ENCODE measurements at places on chromosomes 2 and 18.

GRCh38 chr2:10345126-10345525 lies 42.4 kb downstream of the HPCAL1 start:
- no peak for DNase-seq

DNA sequence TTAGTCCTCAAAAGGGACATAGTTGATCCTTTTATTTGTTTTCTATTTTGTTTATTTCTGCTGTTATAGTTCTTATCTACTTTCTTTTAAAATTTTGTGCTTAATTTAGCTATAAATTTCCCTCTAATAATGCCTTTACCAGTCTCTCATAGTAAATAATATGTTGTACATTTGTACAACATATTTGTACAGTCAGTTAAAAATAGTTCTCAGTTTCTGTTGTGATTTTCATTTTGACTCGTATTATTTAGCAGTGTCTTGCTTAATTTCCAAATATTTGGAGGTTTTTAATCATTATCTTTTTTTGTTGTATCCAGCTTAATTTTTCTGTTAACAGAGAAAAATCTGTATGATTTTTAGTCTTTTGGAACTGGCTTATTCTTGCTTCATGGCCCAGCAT lies 443.6 kb upstream of the TRIB2 start:
- DNase-seq, result no peak

DNA sequence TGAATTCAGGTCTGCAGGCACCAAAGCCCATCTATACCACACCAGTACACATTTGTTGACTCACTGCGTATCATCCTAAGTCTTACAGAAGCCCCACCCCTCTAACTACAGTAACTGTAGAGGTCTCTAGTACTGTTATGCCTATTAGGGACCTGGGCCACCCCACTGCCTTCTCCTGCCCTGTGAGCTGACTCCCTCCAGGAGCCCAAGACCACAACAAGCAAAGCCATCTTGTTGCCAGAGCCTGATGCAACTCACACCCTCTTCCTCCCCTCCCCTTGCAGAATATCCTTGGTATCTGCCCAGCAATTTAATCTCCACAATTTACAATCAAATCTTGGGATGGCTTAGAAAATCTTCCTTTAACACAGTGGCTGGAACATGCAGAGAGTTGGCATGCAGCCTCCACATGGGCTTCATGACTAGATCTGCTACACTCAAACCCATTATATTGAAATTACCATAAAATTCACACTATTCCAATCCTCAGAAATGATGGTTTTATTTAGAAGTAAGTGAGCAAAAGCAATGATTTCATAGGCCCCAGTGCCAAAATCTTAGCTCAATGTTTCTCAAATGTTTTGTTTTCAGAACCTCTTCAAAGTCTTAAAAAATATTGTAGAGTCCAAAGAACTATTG lies 17.7 kb upstream of the CYP1B1 start:
- DNase-seq, result no peak

DNA sequence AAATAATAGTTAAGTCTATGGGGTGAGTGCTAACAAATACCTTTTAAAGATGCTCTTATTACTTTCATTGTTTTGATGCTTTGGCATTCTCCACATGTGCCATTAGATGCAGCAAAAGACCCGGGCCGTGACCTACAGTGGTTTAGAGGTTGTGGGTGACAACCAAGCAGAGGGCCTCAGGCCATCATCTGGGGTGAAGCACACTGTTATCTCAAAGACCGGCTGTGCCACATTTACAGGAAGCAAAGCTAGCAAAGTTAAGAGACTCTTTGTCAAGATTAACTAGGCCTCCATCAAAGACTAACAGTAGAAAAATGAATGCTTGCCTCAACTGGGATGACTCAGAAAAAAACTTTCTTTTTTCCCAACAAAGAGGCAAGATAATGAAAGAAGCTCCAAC lies 695.3 kb downstream of the SATB2 start:
- DNase-seq, result no peak

DNA sequence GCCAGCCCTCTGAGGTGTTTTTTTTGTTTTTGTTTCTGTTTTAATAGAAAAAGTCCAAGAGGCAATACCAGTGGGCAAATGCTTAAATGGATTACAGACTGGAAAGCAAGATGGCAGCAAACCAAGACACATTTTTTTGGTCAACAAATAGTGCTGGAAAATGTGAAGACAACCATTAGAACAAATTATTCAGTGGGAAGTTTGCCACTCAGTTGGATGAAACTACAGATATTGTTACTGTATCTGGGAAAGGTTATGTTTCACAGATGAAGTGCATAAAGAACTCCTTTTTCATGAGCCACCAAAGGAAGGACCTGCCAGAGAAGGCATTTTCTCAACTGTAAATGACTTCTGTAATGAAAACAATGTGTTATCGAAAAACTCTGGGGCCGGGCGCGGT lies 93.0 kb upstream of the ODC1 start:
- DNase-seq, result no peak

All from activated gamma-delta T cell treated with Interleukin-2 at 50 U/mL for 16 hours (primary cell).